ENCODE measurements at places on chromosomes 3 and 15. TPM values are rescaled to one million over a fixed set of nuclear protein-coding genes. Genes with fewer than 3 reads are reported as not detected.

GRCh38 chr3:17752876-17753631 is 10.6 kb upstream of the TBC1D5 start:
- no peak for DNase-seq

DNA sequence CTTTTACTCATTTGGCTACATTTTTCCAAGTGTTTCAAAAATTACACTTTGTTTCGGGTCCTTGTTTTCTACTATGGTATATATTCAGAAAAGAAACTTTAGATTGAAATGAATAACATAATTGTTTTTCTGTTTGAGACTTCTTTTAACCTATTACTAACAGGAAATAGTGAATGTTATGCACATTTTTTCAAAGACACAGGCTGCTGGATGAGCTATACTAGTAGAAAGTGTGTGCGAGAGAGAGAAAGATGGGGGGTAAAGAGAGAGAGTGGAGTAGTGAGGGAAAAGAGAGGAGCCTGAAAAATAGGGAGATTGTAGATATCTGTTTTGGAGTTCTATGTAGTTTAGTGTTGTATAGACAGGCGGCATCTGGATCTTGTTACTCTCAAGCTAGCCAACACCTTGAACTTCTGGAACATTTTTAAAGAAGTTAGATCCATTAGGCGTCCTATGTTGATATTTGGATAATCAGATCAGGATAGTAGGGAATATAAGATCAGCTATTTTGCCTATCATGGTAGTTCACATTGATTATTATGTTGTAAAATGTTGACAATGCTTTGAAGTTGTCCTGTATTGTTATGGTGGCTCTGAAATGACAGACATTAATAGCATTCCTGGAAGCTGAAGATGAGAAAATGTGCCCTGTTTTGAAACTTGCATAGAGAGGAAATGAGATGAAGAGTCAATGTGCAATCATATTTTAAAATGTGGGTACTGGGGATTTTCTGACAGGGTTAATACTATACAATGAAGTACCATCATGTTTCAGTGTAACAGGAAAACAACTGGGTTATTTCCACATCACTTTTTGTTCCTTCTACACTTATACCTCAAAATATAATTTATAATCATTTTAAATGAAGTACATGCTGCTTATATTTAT is 2.6 kb downstream of the RBMS3 start:
- no peak for DNase-seq

DNA sequence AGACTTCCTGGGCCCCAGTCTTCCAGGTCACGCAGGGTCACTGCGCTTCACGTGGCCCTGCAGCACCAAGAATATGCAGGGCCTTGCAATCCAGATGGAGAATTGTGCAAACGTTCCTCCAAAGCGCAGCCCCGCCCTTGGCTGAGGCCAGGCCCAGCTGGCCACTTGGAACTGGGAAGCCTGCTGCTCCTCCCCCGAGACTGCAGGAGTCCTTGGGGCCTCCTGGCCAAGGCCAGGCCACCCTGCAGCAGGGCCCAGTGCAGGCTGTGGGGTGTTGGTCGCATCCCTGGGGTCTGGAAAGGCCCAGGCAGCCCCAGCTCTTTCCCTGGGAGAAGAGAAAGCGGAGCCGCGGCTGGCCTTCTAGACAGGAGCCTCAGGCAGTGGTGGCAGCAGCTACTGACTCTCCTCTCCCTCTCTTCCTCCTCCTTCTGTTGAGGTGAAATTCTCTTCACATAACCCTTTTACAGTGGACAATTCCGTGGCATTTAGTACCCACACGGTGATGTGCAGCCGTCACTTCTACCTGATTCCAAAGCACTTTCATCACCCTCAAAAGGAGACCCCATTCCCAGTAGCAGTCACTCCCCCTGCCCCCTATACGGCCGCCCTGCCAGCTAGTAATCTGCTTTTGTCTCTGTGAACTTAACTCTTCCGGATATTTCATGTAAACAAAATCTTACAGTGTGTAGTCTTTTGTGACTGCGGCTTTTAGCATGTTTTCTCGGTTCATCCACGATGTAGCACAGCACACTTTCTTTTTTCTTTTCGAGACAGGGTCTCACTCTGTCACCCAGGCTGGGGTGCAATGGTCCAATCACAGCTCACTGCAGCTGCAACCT is 103.9 kb downstream of the TMEM266 start:
- peak; percentile 28 for DNase-seq

- DNase-seq = peak; percentile 70
Observed at GRCh38 chr15:31262901-31263671, 63.5 kb upstream of the KLF13 start.

- DNase-seq = no peak
Observed at GRCh38 chr15:94322141-94322540, 90.8 kb downstream of the MCTP2 start.

GRCh38 chr3:146396792-146397191 is 72.6 kb downstream of the PLSCR2 start:
- DNase-seq = no peak

DNA sequence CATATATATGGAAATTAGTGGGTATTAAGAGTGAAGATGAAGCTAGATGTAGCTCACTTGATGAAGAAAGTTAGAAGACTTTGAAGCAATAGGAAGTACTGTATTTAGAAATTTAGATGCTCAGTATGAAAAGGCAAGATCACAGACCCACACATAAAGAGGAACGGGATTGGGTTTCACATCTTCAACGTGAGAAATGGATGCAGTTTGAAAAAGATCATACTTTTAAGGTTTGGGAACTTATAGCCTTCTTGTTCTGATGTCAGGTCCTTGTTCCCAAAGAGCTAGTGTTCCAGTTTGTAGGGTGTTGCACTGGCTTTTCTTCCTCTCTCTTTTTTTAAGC is 16.7 kb downstream of the AP3S2 start:
- no peak for DNase-seq

- no peak for DNase-seq
Observed at GRCh38 chr3:128193168-128193567, 39.9 kb downstream of the EEFSEC start.

GRCh38 chr3:66625505-66626216 is 124.8 kb upstream of the LRIG1 start:
- no peak for DNase-seq

- DNase-seq = no peak
Observed at GRCh38 chr3:8816106-8816505, 46.7 kb upstream of the OXTR start.

DNA sequence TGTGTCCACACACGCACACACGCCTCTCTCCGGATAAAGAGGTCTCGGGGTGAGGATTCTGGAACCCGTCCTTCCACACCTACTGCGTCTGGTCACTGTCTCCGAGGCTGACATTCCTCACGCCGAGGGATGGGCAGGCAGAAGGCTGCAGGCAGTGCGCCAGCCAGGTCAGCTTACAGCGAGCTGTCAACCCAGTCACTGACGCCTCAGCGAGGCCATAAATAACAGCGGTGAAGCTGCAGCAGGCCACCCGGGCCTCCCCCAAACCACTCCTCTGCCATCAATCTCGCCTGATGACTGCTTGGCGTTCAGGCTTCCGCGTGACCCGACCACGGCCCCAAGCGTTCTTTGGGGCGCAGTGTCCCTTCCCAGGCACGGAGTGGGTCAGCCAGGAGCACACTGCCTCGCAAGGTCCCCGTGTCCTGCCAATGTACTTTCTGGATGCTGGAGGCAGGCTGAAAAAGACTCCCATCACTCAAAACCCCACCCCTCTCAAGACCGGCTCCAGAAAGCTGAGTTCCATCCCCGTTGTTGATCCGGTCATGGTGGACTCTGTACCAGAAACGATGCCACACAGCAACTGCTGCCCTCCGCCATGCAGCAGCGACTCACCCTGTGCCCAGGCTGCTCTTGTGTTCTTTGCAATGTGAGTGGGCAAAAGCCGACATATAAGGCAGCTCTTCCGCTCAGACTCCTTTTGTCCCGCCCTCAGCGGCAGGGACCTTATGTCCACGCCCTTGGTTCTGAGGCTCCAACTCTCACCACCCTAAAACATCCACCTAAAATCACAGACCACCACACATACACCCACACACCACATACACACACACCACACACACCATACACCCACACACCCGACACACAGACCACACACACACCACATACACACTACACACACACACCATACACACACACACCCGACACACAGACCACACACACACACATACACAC is 27.1 kb downstream of the CPN2 start:
- DNase-seq = no peak

Gene MYL3
- 3.6 TPM for total RNA-seq

Gene MYH15
- not detected for total RNA-seq

Gene SAXO2
- not detected for total RNA-seq

Measured in ascending aorta (tissue), 2 donors.